Stimulated activated naive CD8-positive, alpha-beta T cell treated with anti-CD3 and anti-CD28 coated beads, Interleukin-15, Interleukin-2, amounts not matched to agents 100 U/mL and 50 U/mL, for 24 hours (primary cell): ENCODE measurements at places on chromosomes 6 and 20.

GRCh38 chr20:2557873-2558580 lies 21.7 kb downstream of the TMC2 start:
- no peak for DNase-seq

GRCh38 chr6:37699138-37699766 lies 1.6 kb upstream of the MDGA1 start:
- DNase-seq: no peak

DNA sequence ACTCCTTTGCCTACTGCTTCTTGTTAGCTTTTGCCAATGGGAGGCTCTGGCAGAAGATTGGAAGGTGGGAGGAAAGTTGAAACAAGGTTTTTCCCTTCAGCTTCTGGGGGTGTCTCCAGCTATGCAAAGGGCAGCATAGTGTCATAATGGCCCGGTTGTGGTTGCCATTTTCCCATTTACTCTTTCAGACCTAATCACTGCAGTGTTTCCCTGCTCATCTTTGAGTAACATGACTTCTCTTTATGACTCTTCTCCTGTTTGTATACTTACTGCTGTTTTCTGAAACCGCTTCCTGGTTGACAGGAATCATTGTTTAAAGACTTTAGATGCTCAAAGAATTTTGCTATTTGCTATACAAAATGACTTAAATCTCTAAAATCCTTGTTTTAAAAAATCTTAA lies 19.9 kb downstream of the NRN1 start:
- no peak for DNase-seq

DNA sequence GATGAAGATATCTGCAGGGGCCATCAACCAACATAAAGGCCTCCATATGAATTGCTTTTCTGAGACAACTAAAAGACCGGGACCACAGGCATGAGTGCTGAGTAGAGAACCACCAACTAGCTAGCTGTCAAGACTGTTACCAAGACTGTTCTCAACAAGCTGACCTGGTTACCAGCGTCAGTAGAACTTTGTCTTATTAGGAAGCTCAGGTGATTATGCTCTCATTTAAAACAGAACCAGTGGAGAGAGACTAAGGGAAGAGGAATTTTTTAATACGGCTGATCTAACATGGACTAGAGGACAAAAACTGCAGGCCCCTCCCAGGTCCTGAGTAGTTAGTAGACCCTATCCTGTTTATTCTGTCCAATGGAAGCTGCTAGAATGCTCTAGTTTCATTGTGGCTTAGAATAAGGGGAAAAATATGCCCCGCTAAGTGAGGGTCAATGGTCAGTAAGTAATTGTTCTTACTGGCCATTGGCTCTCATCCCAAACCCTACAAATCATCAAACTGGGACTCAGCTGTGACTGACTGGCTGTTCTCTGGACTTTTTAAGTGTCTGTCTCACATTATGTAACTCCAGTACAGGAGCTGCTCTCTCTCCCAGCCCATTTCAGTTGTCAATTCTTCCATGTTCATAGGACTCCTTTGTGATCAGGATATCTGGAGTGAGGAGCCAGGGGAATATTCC lies 3.8 kb upstream of the DYNLRB1 start:
- DNase-seq: no peak

GRCh38 chr20:53163486-53163885 lies 191.3 kb downstream of the TSHZ2 start:
- DNase-seq: no peak

DNA sequence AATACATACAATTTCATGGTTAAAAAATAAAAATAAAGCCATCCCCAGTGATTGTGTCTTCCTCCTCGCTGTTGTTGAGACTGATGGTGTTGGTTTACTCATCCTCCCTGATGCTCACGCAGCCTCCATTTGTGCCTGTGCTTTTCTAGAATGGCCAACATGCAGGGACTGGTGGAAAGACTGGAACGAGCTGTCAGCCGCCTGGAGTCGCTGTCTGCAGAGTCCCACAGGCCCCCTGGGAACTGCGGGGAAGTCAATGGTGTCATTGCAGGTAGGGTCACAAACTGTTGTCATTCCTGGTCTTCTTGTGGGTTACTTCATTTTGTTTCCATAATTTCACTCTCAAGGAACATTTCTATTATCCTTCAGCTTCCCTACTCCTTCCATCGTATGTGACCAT lies 28.0 kb downstream of the CAP2 start:
- no peak for DNase-seq

DNA sequence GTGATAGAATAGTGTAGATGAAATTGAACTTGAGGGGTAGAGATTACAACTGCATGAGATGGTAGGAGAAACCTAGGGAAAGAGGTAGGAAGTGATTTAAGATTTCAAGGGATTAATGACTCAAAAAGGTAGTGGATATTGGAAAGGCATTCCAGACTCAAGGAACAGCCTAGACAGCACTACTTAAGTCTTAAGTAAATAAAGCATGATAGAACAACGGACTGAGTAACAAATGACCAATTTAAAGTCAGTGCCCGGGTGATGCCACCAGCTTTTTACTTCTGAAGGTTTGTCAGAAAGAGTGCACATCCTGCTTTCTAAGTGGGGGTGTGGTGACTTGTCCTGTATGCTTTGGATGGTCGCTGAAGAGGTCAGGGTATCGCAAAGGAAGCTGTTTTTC lies 81.8 kb downstream of the PHACTR1 start:
- DNase-seq: no peak

- no peak for DNase-seq
Observed at GRCh38 chr6:33628401-33628964, 7.4 kb downstream of the ITPR3 start.
